ENCODE measurements at places on chromosomes 1 and 21.

- no peak for DNase-seq
Measured at GRCh38 chr1:18480315-18481189, at the start of gene KLHDC7A. KLHDC7A (plus strand) TSS chr1:18480930; CDS start chr1:18480982, 52 bp downstream.

DNA sequence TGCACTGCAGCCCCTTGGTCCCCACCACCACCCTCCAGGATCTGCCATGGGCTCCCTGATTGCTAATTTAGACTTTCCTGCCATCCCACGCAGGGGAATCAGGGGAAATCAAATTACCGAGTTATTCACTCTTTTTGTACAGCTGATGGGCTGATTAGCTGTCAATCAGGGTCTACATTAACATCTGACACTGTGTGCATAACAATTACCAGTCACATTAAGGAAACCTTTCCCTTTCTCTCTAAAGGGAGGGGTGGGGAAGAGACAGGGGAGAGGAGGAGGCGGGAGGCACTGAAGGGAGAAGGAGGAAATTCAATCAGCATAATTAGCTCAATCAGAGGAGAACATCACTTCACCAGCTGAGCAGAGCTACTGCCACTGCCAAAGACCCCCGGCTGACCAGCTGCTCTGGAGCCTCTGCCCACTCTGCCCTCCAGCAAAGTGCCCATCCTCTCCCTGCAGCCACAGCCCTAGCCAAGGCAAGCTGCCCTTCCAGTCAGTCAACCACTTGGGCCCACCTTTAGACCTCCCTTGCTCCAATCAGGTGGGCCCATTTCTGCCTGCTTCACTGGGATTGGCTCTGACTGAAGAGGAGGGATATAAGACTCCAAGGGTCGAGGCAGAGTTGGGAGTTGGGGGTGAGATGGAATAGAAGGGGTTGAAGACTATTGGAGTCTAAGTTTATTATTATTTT, 199.3 kb upstream of the ZC3H12A start:
- no peak for DNase-seq

DNA sequence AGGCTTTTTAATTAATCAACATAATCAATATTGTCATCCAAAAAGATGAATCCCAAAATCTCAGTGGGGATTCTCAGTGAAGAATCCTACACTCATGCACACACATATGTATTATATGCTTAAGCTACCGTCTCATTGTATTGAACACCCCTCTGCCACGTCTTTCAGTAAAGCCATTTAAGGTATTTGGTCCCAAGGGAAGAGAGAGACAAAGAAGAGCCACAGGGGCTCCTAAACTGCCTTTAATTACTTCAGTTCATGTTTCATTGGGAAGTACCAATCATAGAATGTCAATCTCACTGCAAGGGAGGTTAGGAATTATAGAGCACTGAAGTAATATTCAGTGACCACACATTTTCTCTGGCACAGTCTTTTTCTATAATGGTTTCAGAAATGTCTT, 388.6 kb upstream of the NEGR1 start:
- no peak for DNase-seq

DNA sequence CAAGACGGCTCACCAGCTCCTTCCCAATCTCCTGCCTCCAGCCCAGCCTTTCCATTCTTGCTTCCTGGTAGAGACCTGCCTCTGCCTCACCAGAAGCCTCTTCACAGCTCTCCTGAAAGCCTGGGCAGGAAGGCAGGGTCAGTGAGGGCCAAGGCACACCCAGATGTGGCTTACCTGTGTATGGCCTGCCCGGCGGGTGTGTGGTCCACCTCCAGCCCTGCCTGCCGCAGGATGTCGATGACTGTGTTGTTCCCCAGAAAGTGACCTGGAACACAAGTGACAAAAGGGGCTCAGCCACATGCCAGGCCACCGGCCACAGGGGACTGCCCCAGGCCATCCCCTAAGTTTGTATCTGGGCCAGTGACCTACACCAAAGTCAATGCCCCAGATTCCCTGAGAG, 218.9 kb downstream of the TRABD2B start:
- no peak for DNase-seq

DNA sequence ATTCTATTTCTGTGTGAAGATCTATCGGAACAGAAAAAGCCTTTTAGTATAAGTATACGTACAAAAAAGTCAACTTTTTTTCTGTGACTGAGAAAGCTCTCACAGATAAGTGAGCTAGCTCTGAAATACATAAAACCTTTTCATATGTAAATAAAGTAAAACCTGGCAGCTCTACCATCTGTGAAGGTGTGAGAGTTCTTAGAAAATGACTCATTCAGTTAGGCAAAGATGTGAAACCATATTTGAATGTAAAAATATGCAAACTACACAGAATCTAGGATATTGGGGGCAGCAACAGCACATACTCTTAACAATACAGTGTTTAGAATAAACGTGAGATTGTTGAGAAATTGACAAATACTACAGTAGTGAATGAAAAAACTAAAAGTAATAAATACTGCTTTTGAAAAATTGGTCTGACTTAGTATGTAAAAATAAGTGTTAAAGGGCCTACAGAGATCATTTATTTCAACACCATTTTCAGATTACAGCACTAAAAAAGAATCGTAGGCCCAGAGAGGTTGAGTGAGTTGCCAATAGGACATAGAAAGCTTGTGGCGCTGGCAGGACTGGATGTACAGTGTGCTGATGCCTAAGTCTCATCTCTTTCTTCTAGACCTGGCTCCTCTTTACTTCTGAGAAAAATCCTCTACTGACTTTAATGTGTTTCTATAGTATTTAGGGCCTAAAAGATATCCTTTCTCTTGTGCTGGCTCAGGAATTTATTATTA, 19.8 kb downstream of the ATP6V1G3 start:
- no peak for DNase-seq

DNA sequence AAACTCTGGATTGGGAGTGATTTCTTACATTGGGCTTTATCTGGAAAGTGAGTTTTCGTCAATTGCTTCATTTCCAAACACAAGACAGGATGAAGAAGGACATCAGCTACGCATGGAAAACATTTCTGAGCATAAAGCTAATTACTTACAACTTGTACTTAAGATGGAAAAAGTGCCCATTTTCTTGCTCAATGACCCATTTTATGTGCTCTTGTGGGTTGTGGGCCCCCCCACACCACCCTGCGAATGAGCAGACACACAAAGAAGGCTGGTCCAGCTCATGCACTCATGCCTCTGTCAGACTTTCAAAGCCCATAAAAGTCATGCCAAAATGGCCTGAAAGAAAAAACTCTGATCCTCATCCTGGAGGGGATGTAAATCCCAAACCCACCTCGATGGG, 663.0 kb downstream of the AJAP1 start:
- no peak for DNase-seq

Measured in stimulated activated CD8-positive, alpha-beta memory T cell treated with anti-CD3 and anti-CD28 coated beads, Interleukin-4, amount 100 ng/mL, for 24 hours (primary cell).